SK-N-SH treated with all-trans-retinoic acid at 6 μM for 48 hours (cell line): ENCODE measurements at places on chromosomes 2 and 18.

DNA sequence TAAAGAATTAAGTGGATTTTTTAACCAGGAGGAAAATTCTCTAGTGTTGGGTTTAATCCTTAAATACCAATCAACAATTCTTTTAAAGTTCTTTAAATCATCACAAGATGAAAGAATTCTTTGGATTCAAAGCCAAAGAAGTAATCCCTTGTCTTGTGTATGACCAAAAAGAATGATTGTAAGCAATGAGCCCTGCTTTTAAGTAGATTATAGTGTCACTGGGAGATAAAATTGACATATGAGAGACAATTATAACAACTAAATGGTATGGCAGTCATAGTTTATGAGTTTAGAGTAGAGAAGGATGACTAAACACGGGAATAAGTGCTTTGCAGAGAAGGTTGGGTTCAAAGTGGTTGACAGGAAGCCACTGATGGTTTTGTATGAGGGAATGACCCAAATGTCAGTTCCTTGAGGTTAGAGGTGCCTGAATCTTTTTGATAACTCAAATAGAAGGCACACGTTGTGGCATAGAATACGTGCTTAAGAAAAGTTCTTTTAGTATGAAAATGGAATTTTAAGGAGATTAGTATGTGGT, 199.6 kb upstream of the TCF4 start:
- ATAC-seq, result no peak

DNA sequence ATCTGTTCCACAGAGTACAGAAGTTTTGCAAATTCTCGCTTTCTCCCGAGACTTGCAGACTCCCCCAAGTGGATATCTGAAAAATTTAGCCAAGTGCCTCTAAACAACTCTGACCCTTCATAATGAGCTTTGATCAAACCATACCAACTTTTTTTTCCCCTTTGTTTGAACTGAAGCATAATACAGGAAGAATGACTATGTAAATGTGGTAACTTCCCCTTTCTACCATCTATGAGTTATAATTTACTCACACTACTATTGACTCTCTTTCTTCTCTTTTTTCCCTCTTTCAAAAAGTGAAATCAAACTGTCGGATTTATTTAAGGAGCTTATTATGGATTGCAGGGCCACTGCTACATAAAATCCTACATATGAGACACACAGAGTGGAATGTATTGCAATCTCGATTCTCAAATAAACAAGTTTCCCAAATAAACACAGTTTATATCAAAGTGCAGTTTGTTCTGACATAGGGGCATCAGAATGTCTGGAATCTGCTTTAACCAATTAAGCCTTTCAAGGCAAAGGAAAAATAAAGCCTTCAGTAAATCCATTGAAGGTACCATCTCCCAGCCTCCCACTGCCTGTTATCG, 1.4 kb upstream of the ZNF804A start:
- peak; percentile 29 for ATAC-seq

DNA sequence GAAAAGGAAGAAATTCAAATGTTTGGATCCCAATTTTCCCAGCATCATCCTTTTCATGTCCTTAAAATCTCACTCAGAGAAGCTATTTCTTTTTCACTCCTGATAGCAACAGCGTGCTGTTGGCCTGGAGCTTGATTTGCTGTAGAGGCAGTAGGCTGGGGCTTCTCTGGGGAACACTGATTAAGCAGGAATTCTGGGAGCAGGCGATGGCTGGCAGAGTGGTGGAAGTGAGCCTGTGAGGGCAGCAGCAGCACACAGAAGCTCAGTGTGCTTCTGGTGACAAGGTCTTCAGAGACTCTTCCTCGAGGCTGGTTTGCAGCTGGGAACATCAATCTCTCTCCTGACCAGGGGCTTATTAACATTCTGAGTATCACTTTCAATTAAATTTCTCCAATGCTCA, 284.6 kb downstream of the DPP10 start:
- no peak for ATAC-seq

GRCh38 chr2:147420517-147420916, 424.3 kb upstream of the ACVR2A start:
- ATAC-seq, result no peak

GRCh38 chr18:7749008-7749405, 181.9 kb downstream of the PTPRM start:
- ATAC-seq, result no peak
